DMS79 treated with DMSO at 0.1 percent for 48 hours (cell line): ENCODE measurements at places on chromosomes 12 and 14.

DNA sequence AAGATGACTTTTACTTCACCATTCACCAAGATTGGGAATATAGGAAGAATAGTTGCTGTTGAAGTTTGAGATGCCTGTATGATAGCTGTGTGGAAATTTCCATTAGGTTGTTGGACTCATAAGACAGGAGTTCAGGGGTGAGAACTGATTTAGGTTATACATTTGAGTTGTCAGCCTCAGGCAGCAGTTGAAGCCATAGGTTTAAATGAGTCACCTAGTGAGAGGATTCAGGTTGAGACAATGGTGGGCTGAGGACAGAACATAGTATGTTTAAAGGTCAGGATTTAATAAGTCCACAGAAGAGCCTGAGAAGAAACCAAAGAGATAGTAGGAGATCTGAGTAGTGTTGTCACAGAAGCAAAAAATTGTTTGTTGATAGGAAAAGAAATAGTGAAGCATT lies 63.6 kb upstream of the MON2 start:
- no peak for DNase-seq

DNA sequence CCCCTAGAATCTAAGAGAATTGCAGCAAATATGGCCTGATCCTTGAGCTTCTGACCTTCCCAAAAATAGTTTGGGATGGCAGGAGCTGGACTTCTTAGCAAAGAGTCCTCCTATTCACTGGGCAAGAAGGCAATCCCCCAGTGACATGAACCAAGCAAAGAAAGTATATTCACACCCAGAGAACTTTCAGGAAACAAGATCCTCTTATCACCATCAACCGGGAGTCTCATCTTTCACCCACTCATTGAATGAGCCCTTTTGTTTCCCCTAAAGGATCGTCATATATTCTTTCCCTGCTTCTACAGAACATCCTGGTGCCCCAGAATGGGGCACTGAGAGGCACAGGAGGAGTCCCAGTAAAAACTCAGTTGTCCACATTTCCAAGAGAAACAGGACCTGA lies 19.7 kb downstream of the SPTB start:
- no peak for DNase-seq

GRCh38 chr12:113940357-113941207 lies 25.5 kb downstream of the RBM19 start:
- no peak for DNase-seq

GRCh38 chr12:51028126-51028812 lies 2.1 kb upstream of the SLC11A2 start:
- DNase-seq: peak; percentile 39

DNA sequence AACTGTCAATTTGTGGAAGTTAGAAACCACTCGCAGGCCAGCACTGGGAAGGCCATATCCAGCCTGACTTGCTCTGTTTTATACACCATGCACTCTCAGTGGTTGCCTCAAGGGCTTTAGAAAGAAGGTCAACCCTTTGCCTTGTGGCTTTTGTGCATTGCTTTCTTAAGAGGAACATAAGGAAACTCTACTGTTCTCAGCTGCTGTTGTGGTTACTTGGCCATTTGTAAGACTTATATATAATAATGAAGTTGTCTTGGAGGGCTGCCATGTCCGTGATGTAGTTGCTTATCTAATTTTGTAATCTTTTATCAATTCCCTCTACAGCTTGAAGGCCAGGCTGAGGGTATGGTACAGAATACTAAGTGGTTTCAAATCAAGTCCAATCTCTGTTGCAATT lies 637.8 kb downstream of the DIO2 start:
- DNase-seq: peak; percentile 53

- DNase-seq: no peak
Observed at GRCh38 chr14:56797569-56798446, 12.5 kb downstream of the OTX2 start.

GRCh38 chr12:4160314-4161040 lies 113.1 kb upstream of the CCND2 start:
- no peak for DNase-seq

- DNase-seq: no peak
Observed at GRCh38 chr12:96902076-96902475, 5.0 kb upstream of the NEDD1 start.

DNA sequence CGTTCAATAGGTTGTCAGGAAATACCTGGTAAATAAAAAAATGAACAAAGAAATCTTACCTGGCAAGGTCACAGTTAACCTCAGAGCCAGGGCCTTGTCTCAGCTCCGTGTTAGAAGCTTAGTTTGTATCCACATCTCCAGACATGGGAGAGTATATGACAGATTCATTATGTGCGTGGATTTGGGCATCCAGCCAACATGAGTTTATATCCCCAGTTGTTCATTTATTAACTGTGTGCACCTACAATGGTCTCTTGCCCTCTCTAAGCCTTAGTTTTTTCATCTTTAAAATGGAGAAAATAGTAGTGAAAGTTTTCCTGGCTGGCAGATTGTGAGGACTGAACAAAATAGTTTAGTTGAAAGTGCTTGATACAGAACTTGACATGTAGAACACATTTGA lies 437.8 kb downstream of the NPAS3 start:
- no peak for DNase-seq

DNA sequence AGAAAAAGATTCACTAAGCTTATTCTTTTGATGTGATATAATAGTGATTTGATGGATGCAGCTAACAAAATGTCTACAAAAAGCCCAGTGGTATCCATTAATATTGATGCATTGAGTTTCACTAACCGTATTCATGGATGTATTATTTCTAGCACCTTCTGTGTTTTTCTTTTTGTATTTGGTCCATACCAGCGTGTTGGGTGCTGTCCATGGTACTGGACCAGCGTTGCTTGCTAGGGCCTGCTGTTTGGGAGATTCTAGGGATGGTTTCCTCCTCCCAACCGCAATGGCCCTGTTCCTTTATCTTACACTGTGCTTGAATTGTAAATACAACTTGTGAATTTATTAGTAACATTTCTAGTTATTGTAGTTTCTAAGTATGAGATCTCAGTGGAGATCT lies 31.7 kb downstream of the ANO4 start:
- DNase-seq: no peak

DNA sequence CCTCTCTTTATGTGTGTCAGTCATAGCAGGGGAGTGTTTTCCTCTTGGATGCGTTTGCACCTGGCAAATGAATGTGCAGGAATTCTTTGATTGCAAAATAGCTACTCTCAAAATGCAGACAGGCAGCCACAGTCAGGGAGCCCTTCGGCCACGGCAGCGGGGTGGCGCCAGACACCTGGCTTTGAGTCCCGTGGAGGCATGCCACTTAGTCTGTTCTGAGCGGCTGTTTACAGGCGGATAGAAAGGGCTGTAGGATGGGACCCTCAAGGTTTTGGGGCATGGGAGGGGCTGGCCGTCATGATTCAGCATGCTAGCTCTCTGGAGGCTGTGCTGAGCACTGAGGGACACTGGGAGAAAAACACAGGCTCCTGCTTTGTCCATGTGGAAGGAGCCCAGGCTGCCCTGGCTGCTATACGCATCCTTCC lies 117.1 kb downstream of the SLC25A47 start:
- DNase-seq: peak; percentile 91

- DNase-seq: no peak
Observed at GRCh38 chr14:94056579-94057308, 24.3 kb downstream of the DDX24 start.

DNA sequence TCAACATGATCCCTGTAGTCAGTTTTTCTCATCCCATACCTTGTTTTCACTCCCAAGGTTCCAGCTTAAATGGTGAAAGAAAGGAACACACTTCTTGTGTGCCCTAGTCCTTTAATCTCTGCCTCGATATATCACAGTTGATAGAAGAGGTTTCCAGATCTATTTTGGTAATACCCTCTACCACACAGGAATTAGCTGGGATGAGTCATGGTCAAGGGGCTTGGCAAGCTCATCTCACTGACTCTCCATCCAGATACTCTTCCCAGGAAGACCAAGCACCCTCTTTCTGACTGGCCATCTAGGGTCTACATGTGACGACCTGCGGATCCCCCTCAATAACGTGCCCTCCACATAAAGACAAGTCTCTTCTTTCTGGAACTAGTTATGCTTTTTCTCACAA lies 277.9 kb downstream of the ITPR2 start:
- no peak for DNase-seq

GRCh38 chr14:58690801-58691516 lies 53.2 kb downstream of the DACT1 start:
- DNase-seq: peak; percentile 100

GRCh38 chr14:66137081-66137480 lies 349.1 kb upstream of the CCDC196 start:
- peak; percentile 96 for DNase-seq

- no peak for DNase-seq
Observed at GRCh38 chr14:100820957-100821356, 5.0 kb upstream of the MEG3 start.

DNA sequence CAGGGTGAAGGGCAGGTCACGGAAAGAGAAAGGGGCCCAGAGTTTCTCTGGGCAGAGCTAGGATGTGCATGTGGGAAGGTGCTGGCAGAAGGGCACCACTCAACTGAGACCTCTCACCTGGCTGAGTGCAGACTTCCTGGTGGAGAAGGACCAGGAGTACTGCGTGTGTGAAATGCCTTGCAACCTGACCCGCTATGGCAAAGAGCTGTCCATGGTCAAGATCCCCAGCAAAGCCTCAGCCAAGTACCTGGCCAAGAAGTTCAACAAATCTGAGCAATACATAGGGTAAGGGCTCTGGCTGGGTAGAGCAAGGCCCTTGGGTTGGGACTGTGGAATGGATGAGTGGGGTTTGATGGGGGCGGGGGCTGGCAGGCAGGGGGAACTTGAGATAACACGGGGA lies 5.4 kb upstream of the SMARCD1 start:
- no peak for DNase-seq

GRCh38 chr14:24273422-24273998 lies 2.1 kb upstream of the RABGGTA start:
- DNase-seq: no peak

DNA sequence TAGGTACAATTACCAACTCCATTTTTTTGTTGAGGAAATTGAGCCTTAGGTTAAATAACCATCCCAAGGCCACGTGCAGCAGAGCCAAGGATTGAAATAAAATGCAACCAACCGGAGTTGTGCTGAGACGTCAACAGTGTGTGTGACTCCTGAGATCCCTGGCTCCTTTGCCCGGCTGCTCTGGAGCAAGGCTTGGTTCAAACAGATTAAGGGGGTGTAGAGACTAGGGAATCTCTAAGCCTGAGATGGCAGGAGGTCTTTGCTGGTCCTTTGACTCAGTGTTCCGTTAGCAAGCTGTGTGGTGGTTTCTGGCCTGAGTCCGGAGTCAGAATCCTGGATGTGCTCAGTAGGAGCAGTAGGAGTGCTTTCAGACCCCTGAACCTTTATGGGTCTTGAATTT lies 1.4 kb upstream of the SLC8A3 start:
- no peak for DNase-seq
